ENCODE measurements at places on chromosomes 3 and 15.

- DNase-seq, result no peak
Observed at GRCh38 chr15:57328897-57329296, 47.4 kb upstream of the CGNL1 start.

- DNase-seq, result no peak
Observed at GRCh38 chr3:69058947-69059224, 6.8 kb upstream of the TMF1 start.

DNA sequence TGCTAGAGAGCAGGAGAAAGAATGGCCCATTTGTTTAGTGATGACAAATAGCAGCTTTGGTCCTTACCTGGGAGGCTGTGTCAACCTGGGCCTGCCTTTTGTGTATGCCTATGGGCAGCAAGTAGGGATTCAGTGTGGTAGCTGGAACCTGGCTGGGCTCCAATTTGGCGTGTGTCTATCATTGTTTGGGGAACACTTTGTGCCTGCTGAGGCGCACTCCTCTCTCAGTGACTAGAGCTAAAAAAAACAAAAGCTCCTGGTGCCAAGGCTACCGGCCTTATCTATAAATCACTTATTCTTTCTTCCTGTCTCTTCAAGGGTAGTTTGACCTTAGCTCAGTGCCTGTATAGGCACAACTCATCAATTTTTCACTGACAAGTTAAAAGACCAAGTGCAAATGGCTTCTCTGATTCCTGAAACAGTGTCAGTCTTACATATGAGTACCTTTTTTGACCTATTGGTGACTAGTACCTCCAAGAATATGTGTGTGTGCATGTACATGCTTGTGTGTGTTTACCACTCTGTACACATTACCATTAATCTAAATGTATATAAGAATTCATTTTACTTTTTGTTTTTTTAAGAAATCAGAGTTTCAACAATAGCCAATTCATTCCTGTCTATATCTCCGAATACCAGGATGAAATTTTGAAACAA is 54.6 kb downstream of the GMNC start:
- no peak for DNase-seq

DNA sequence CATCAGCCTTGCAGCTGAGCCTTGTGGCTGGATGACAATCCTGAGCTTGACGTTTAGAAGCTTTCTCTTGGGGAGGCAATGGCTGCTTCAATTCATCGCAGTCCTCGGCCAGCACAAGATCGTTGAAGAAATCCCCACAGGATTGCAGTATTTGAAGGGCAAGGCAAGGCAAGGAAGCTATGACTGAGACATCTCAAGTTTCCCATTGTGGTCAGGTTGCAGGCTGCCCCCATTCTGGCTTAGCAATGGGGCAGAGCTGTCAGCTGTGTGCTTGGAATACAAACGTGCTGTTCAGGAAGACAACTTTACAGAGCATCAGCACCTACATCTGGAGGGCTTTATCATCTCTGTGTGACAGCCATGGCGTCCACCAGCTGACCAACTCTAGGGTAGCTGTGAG is 275.9 kb upstream of the TBL1XR1 start:
- no peak for DNase-seq

DNA sequence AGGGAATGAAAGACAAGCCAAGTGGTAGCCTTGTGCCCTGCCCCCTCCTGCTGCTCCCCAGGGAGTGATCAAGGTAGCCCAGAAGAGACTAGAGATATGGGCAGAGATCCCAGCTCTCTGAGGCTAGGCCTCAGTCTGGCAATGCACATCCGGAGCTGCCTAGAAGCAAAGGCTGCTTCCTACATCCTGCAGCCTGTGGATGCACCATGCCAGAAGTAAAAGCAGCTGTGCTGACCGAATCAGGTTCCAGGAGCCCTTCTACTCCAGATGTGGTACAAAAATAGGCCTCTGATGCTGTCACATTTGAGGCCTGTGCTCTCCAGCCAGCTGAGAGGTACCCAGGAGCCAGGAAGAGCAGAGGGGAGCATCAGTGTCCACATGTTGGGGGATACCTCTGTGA is 16.0 kb downstream of the TRAIP start:
- peak; percentile 58 for DNase-seq

DNA sequence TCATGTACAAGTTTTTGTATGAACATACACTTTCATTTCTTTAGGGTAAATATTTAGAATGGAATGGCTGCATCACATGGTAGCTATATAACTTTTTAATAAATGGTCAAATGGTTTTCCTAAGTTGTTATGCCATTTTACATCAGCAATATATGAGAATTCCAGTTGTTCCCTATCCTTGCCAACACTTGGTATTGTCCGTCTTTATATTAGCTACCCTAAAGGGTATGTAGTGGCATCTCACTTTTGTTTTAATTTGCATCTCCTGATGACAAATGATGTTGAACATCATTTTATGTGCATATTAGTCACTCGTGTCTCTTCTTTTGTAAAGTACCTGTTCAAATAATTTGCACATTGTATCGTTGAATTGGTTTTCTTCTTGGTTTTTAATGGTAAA is 2.5 kb upstream of the MUC13 start:
- DNase-seq, result no peak

DNA sequence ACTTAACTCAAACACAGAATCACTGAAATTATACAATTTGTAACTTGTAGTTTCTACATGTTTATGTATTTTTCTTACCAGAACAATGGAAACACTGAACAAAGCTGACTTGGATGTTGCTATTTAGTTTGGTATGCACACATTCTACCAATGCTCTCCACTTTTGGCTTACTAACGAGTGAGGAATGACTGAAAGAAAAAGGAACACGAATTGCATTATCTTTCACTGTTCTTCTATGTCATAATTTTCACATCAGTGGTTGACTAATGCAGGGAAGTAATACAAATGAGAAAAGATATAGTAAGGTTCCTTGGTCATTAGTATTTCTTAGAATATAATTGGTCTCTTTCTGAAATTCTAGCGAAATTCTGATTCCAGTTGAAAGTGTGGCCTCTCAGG is 9.8 kb upstream of the CNTN3 start:
- DNase-seq, result no peak

DNA sequence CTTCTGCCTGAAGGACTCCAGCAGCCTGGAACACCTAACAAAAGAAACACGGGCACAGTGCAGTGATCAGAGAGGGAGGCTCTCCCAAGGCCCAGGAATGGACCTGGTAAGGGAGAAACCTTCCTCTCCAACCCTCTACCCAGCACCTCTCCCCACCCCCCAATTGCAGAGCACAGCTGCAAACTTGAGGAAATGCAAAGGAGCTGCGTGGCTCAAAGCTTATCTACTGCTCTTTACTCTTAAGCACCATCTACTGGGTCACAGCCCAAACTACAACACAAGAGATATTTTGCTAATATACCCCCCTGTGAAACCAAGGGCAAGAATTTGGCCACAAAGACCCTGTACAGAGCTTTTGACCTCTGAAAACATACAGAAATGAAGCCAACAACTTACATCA is 328.3 kb downstream of the OXSM start:
- DNase-seq, result no peak

DNA sequence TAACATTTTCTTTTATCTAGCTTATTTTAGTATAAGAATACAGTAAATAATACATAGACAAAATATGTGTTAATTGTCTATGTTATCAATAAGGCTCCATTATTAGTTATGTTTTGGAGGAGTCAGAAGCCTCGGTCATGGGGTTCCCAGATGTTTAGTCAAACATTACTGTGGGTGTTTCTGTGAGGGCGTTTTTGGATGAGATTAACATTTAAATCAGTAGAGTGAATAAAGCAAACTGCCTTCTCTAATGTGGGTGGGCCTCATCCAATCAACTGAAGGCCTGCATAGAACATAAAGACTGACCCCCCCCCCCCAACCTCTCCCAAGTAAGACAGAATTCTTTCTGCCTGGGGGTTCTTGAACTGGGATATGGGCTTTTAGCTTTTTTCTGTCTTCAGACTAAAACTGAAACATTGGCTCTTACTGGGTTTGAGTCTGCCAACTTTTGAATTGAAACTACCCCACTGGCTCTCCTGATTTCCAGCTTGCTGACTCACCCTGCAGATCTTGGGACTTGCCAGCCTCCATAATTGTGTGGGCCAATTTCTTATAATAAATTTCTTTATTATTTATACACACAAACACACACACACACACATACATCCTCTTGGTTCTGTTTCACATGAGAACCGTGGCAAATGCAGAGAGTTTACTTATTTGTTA is 192.0 kb downstream of the TPRG1 start:
- no peak for DNase-seq

DNA sequence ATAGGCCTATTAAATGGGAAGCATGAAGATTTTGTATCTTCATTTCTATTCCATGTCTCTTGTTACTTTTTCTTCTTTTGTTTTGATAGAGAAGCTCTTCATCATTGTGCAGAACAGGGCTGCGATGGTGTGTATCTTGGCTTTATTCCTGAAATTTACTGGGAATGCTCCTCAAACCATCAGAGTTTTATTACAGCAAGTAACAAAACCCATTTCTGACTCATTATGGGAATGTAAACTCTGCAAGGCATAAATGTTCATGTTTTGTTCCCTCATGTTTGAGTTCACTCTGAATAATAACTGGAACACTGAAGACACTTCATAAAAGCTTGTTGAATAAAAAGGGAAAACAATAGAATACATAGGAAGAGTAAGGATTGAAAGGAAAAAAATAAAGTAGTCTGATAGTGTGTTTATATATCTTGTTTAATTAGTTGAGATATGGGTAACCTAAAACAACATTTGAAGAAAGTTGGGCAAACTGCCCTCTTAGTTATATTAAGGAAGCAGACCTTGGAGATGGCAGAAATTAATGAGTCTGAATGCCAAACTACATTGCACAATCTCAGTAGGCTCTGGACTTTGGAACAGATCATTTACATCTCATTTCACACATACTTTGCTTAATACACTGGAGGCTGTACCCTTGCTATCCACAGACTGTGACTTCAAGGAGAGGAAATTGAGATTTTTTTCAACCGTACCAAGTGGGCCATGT is 521.5 kb downstream of the GRM7 start:
- DNase-seq, result no peak

GRCh38 chr15:65254356-65254755 is 32.3 kb downstream of the PARP16 start:
- peak; percentile 61 for DNase-seq

DNA sequence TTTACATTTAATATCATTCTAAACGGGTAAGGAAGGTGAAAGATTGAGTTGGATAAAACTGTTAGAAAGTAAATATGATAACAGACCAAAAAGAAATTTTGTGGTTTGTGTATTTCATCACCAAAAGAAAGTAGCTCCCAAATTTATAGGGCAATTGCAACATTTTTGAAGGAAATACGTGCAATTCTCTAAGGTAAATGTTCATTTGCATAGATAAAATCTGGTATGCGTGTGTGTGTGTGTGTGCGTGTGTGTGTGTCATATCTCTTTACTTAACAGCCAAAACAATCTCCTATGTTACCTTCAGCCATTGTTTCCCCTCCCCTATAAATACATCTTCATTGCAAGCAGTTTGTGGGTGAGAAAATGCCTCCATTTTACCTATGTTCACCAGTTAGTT is 208.4 kb downstream of the TNIK start:
- no peak for DNase-seq

DNA sequence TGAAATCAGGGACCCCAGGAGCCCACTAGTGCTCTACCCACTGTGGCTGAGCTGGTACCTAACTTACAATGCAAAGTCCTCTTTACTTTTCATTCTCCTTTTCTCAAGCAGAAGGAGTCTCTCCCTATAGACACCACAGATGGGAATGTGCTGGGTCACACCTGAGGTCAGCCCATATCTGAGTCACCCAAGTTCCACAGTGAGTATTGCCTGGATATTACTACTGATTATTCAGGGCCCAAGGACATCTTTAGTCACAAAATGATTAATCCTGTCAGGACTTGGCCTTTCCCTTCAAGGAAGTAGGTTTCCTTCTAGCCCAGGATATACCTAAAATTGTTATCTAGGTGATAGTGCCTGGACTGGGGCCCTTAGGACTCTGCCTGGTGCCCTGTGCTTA is 1305.2 kb downstream of the SI start:
- no peak for DNase-seq

GRCh38 chr3:20225769-20226168 is 39.8 kb upstream of the SGO1 start:
- no peak for DNase-seq

DNA sequence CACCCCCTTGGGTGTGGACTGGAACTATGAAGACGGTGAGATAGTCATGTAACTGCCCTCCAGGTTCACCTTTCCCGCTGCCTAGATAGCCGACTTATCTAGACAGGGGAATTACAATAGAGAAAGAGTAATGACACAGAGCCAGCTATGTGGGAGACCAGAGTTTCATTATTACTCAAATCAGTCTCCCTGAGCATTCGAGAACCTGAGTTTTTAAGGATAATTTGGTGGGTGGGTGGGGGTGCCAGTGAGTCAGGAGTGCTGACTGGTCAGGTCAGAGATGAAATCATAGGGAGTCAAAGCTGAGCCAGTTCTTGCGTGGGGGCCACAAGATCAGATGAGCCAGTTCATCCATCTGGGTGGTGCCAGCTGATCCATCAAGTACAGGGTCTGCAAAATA is 19.7 kb upstream of the DNAJC19 start:
- DNase-seq, result no peak

GRCh38 chr3:53068176-53068575 is 22.3 kb upstream of the SFMBT1 start:
- DNase-seq, result no peak

DNA sequence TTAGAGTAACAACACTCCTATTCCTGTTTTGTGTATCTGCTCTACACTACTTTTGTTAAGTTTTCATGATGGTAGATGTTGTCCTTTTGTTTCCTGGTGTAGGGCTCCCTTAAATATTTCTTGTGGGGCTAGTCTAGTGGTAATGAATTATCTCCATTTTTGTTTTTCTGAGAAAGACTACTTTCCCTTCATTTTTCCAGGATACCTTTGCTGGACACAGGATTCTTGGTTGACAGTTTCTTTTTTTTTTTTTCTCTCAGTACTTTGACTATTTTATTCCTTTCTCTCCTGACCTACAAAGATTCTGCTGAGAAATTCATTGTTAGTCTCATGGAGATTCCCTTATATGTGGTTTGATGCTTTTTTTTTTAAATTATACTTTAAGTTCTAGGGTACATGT is 37.9 kb downstream of the FAIM start:
- no peak for DNase-seq

GRCh38 chr3:40782111-40782721 is 257.5 kb downstream of the ZNF621 start:
- DNase-seq, result no peak

GRCh38 chr3:131324923-131325322 is 56.7 kb upstream of the NUDT16 start:
- no peak for DNase-seq

GRCh38 chr3:42769477-42770131 is 3.4 kb downstream of the CCDC13 start:
- no peak for DNase-seq

DNA sequence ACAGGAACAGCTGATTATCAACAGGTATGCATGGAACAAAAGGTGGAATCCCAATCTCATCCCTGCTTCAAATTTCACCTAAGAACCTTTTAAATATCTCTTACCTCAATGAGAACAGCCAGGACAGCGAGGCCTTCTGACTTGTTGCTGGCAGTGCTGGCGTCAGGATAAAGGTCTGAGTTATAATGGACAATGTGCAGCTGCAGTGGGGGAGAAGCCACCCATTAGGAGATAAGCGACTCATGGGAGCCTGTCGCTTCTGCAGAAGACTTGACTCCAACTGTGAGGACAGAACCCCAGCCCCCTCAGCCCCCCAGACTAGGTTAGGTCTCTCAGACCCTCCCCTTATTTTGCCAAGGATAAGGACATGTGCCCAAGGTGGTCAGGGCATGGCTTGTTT is 39.7 kb downstream of the CA12 start:
- no peak for DNase-seq
